Right kidney (tissue), 9 donors: ENCODE measurements at places on chromosomes 2 and 18.

DNA sequence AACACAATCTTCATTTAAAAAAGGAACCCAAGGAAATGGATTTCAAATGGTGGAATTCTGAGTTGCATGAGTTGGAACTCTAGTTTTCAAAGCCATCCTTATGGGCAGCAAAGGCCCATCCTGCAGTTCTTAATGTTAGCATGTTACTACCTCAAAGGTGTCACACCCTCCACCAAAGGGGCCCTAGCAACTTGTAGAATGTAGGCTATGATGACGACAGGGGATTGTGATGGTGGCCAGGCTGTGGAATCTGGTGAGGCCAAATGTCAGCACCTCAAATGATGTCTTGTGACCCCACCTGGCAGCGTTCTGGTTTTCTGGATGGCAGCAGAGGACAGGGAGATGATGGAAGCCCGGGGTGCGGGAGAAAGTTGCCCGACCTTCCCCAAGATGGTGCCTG is at the start of gene TMEM247:
TSS of gene TMEM247 (plus strand) at position 301 of the 400 bp plus-strand sequence.
- no peak for DNase-seq

DNA sequence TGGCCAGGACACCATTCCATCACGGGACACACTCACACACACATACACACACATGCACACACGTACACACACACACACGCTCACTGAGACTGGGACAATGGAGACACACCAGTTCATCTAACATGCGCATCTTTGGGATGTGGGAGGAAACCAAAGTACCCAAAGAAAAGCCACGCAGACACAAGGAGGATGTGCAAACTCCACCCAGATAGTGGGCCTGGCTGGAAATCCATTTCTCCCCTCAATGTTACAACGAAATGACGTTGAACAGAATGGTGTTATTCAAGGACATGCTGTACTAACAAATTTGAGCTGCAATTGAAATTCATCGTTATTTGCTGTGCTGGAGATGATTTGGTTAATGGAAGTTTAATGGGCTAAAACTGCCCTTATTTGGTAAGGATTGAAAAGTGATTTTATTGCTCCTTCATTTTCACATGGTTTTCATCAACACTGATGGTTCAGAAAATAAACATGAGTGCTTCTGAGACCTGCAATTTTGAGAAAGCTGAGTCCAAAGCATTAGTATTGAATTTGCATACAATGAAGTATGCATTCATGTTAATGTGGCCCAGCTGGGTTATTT is 110.0 kb downstream of the KCNE4 start:
- DNase-seq = no peak

GRCh38 chr18:73669297-73669696 is 478.3 kb downstream of the FBXO15 start:
- no peak for DNase-seq

DNA sequence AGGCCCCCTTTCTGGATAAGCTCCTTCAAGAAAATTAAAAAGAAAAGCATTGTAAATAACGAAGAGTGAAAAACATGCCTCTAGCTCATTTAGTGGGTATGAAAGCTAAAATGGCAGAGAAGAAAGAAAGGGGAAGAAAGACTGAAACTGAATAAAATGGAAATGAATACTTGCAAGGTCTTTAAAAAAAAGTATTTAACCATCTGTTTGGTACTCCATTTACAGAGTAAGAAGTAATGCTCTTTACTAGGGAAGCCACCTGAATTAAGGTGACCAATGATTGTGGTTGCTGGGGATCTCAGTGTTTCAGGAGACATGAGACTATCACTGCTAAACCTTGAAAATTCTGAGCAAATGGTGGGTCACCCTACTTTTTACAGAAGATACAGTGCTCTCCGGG is 17.7 kb upstream of the ARL5A start:
- no peak for DNase-seq

DNA sequence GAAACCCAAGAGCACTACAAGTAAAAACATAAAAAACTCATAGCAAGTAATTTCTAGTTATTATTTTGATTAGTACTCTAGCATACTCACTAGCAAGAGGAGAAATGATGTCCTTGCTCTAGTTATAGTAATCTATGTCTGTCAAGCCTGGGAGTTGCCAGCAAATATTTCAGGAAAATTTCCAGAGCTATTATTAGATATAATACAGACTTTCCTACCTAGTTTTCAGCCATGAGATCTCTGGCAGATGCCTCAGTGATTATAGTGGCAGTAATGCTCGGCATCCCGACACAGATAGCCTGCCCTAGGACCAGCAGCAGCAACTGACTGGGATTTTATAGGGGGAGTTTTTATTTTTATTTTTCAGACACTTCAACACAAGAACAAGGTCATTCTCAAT is 224.4 kb downstream of the ZNF385B start:
- DNase-seq = no peak

- DNase-seq = no peak
These were observed 299.5 kb downstream of the ARHGAP15 start for GRCh38 chr2:143428700-143429099.

DNA sequence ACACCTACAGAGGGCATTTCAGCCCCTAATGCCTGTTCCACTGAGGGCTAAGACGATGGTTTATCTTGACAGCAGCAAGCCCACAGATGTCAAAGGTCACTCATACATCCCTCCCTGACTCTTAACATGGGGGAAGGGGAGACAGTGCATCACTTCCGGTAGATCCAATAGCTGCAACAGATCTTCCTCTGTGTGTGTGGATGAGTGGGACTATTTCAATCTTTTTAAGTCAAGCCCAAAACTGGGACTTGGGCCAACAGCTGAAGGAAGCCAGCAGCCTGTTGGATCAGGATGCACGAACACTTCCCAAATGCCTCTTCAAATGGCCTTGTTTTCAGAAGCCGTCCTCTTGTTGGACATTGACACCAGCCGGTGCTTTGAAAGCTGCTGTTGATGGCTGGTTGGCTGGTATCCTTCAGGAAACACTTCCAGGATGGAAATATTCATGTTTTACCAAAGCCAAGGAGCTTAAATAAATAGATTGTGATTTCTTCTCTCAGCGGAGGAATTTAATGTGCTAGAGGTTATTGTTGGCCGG is 59.2 kb downstream of the IL1R2 start:
- no peak for DNase-seq

DNA sequence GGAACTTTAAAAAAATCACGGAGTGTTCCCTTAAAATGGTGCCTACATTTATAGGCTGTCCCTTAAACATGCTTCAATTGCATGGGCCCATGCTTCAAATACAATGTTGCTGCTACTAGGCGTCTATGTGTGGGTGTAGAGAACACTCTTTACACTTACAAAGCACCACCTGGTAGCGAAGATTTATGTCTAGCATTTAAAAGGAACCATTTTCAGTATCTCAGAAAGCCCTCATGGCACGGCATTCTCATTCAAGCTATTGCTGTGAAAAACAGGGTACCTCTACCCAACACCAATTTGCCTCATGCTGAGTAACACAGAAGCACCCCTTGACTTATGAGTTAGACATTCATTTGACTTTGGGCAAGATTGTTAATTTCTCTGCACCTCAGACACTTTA is 112.9 kb upstream of the CNTNAP5 start:
- no peak for DNase-seq

GRCh38 chr18:58263055-58263957 is 219.3 kb downstream of the NEDD4L start:
- no peak for DNase-seq

GRCh38 chr18:5951515-5952091 is 56.3 kb upstream of the TMEM200C start:
- DNase-seq = no peak

- DNase-seq = peak; percentile 76
These were observed 3.2 kb downstream of the UBE2E3 start for GRCh38 chr2:180983468-180984242.

DNA sequence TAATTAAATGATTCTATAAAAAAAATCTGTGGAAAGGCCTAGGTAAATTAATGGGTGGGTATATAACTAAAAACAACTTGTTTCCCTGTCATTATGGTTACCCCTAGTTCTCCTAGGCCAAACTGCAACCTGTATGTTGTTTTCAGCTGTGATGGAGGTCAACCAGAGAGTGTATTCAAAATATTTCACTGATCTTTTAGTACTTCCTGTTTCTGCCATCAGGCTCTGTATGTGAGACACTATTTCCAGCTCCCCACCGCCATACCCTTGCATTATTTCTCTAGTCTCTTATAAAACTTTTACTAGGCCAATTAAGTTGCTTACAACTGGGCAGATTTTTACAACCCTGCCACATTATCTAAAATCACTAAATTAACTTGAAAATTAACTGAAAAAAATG is 21.0 kb upstream of the CDKL4 start:
- DNase-seq = no peak
